ENCODE measurements at places on chromosomes 3 and 15.
A peak's percentile ranks its signal among the peaks of the same experiment; 100 is the strongest.

- no peak for DNase-seq
Measured at GRCh38 chr3:172735014-172735413, 15.5 kb upstream of the ECT2 start.

DNA sequence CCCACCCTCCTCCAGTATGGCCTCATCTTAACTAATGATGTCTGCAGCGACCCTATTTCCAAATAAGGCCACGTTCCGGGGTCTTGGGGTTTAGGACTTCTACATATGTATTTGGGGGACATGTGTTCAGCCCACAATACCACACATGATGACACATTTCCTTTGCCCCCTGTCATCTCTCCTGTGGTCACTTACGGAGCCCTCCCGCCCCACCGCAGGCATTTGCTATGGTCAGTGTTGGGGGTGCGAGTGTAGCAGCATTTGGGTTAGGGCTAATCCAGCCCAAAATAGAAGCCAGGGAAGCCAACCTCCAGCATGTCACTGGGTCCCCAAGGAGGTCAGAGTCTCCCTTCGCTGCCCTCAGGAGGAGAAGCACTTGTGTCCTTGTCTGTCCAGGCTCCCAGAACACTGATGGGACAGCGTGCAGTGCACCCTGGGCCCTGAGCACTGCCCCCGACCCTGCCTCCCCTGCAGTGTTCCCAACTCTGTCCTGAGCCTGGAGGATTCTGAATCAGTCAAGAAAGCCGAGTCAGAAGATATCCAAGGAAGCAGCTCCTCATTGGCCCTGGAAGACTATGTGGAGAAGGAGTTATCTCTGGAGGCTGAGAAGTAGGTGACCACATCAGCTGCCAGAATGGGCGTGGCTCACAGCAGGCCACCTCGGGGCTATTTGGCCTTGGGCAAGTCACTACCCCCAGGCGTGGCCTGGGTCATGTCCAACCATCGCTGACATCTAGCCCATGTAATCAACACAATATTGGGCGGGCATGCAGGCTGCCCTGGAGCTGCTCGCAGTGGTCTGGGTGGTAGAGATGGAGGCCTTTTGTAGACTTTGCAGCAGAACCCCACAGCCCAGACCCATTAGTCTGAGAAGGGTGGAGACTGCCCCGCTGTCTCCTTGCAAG, 46.9 kb upstream of the FGD5 start:
- no peak for DNase-seq

DNA sequence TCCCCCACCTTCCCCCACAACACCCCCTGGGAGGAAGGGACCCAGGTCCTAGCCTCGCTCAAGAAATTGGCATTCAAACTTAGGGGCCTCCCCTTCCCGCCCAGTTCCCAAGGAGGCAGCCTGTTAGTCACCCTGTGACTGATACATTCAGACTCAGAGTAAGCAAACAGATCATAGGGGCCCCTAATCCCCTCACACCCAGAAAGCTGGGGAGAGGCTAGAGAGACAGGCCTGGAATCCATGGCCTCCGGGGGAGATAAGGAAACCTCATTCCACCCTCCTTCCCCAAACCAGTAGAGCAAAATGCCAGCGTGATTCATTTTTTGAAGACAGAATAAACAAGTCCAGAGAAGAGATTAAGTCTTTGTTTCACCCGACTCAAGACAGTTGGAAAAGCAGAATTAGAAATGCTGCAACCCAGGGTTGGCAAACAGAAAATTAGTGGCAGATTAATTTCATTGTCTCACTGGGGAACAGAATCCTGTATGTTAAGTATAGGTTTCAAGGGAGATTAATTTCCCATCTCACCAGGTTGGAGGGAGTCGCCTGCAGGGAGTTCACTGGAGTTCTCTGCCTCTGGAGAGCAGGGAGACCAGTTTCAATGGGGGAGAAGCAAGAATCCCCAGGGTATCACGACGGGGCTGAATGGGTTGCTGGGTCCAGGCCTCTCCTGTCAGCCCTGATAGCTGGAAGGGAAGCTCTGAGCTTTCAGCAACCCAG, 268.3 kb downstream of the UACA start:
- no peak for DNase-seq

GRCh38 chr3:73461547-73461946, 163.2 kb downstream of the PDZRN3 start:
- DNase-seq = no peak

DNA sequence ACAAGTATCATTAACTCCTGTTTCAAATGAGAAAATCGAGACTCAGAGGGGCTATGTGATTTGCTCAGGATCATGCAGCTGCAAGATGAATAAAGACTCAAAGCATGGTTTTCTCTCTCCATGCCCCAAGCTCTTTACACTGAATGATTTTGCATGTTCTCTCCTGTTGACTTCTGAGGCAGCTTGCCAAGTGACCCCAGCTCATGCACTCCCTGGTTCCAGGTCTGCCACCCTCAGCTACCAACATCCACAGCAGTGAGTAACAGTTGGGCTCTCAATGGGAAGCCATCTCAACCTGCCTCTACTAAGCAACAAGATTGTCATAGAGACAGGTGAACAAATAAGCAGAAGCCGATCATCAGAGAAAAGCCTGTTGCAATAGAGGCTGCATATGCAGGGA, 116.9 kb upstream of the GADL1 start:
- DNase-seq = no peak

DNA sequence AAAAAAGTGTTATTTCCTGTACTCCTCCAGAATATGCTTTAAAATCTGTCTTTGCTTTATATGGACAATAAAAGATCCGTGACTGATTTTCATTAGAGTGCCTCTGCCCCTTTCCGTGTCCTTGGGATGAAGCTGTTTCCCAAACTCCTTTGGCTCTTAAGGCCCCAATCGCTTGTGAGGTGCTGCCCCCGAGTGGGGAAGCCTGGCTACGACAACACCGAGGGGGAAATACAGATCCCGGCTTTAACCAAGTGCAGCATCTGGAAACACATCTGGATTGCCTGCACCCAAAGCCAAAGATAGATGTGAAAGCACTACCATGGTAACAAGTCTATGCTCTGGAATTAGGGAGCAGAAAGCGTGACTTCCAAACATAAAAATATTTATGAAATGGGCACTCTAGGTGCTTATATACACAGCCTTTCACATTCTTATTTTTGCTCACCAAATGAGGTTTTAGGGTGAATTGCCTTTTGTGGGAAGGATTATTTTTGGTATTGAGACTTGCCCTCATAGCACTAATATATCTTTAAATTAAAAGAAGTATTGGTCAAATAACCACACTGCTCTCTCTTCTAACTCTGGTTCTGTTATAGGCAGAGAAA, 40.6 kb upstream of the ADCY5 start:
- no peak for DNase-seq

- no peak for DNase-seq
Measured at GRCh38 chr15:97875513-97876280, 84.8 kb upstream of the ARRDC4 start.

GRCh38 chr15:60283936-60284335, 113.8 kb downstream of the ANXA2 start:
- no peak for DNase-seq

GRCh38 chr15:77024273-77025082, 29.6 kb downstream of the PSTPIP1 start:
- peak; percentile 56 for DNase-seq

DNA sequence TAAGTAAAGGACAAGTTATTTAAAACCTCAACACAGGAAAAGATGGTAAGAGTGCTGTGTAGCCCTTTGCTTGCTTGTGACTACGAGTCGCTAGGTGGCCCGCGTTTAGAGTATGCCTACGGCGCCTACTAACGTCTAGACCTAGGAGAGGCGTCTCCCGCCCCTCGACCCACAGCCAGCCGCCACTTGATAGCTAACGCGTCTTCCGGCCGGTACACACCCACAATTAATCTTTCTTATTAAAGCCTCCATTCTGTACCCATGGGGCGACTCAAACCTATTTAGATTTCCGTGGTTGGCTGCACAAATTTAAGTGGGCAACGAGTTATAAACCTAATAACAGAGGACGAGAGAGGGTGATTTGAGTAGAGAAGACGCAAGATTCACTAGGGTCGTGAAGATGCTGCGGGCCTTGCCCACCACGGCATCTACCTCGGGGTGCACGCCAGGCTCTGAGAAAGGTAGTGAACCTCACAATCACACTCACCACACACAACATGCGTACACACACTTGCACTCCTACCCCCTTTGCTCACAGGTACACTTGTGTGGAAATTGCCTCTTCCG, 12.0 kb downstream of the SOX2 start:
- DNase-seq = no peak

DNA sequence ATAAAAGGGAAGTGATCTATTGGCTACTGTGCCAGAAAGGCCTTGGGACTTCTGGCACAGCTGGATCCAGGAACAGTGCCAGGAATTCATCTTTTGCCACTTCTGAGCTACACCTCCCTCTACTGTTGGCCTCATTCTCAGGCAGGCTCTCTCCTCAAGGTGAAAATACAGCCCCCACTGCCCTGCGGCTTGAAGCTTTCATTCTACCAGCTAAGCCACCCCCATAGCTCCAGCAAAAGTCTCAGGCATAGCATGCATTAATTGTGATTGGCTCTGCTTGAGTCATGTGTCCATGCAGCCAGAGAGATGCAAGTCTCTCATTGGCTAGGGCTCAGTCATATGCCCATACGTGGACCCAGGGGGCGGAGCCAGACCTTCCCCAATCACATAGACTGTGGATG, 142.4 kb downstream of the TPRA1 start:
- no peak for DNase-seq

DNA sequence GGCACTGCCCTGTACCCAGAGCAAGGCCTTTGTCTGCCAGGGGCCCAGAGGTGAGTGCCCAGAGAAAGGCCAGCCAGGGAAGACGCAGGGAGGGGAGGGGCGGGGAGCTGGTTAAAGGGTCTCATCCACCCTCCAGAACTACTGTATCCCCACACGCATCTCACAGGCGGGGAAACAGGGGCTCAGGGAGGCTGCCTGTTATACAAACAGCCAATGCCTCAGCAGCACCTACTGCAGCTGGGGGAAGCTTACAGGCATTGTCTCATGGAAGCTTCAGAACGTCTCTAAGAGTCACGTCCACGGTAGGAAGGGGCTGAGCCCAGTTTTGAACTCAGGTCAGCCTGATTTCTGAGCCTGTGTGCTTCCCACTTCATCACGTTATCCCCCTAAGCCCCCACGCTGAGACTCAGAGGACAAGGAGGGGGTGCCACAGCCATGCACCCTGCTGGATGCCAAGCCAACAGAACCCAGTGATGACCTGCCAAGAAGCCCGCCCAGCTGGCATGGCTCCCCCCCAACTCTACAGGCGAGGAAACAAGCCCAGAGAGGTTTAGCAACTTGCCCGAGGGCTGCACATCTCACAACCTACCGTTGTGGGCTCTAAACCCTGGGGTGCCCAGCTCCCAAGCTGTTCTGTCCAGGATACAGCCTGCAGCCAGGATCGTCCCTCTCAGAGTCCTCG, 54.5 kb downstream of the IQSEC1 start:
- no peak for DNase-seq

GRCh38 chr3:167382155-167382554, 2.1 kb upstream of the ZBBX start:
- DNase-seq = no peak

- DNase-seq = no peak
Measured at GRCh38 chr3:157351981-157352380, 84.7 kb upstream of the PTX3 start.

GRCh38 chr3:183360971-183361624, 67.3 kb downstream of the MCF2L2 start:
- no peak for DNase-seq

DNA sequence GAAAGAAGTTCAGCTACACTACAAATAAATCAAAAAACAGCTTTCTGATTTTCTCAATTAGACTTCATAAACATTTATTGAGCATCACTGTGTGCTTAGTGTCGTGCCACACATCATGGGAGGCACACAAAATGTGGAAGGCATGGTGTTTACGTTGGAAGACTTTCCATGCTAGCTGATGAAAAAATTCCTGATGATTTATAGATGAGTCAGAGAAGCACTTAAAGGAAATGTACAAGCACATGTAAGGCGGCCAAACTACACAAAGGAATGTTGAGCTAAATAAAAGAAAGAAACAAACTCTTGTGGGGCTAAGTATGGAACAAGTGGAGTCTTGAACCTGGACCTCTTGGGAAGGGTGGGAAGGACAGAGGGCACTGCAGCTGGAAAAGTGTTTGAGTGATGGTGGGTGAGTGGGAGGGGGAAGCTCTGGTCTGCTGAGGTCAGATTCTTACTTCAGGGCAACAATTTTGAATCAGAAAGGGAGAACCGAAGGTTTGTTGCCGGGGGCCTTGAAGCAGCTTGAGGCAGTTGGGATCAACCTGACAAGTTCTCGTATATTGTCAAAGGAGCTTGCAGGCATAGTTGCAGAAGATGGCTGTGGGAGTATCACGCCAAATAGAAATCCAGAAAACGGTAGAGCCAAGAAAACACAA, 66.9 kb downstream of the FOXB1 start:
- no peak for DNase-seq

GRCh38 chr3:130901463-130902204, 7.8 kb downstream of the ATP2C1 start:
- DNase-seq = no peak

DNA sequence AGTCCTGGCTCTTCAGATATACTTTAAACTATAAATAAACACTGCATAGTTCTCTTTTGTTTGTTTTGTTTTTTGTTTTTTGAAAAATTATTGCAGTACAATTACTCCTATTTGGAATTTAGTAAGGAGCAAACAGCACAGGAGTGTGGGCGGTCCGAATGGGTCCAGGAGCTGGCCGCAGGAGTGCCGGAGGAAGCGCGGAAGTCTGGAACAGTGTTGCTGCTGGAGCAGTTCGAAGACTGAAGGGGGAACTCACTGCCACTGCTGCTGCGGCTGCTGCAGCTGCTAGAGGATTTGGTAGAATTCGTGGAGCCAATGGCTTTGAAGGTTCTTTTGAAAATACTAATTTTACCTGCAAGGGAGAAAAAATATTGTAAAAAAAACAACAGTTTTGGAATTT, 329.9 kb downstream of the ZNF385D start:
- no peak for DNase-seq

- no peak for DNase-seq
Measured at GRCh38 chr3:103181160-103181559, 746.3 kb downstream of the ZPLD1 start.

- no peak for DNase-seq
Measured at GRCh38 chr15:77528968-77529319, 103.8 kb downstream of the LINGO1 start.

DNA sequence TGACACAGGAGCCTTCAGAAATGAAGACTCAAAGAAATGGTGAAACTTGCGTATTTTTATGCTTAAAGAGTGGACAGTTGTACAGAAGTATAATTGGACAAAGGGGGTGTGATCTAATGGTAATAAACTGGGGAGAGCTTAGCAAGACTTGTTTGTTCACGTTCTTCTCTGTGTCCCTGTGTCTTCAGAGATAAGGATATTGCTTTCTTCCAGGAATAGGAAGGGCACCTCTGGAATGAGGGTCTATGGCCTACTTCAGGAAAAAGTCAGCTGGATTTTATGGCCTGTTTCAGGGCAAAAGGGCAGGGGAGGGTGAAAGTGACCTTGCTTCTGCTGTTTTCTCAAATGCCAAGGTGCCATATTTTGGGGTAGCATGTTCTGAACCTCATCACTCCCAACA, 4.5 kb upstream of the TOPAZ1 start:
- DNase-seq = no peak
